ENCODE measurements at places on chromosomes 13 and 19.
A peak's percentile ranks its signal among the peaks of the same experiment; 100 is the strongest.

DNA sequence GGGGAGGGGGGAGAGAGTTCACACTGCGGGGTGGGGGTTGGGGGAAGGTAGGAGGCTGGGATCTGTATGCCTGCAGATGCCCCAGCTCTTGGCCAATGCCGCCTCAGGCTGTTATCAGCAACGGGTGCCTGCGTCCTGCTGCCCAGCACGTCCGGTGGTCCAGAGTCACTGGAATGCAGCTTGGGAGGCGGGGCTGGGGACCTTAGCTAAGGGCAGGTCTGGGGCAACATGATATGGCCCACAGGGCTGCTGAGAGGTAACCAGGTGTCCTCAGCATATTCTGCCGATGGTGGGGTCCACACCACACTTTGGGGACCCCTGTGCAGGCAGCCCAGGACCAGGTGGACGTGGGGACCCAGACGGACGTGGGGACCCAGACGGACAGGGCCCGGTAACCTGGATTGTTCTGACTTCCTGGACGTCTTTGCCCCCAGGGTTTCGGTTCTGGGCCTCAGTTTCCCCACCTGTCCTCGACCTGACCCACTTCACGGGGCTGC is 668 bp upstream of the ARHGAP45 start:
- DNase-seq, result no peak

DNA sequence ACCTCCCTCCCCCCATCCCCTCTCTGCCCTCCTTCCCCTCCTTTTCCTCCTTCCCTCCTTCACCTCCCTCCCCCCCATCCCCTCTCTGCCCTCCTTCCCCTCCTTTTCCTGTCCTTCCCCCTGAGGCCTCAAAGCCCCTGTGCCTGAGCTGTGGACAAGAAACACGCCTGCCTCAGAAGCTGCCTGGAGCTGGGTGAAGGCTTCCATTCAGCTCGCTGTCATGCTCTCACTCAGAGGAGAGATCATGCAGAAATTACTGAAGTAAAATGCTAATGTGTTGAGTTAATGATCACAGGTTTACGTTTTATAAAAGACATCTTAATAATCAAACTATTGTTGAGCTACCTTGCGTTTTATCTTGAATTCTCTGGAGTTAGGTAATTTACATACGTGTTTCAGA is 114.5 kb downstream of the ATP11A start:
- DNase-seq, result no peak

DNA sequence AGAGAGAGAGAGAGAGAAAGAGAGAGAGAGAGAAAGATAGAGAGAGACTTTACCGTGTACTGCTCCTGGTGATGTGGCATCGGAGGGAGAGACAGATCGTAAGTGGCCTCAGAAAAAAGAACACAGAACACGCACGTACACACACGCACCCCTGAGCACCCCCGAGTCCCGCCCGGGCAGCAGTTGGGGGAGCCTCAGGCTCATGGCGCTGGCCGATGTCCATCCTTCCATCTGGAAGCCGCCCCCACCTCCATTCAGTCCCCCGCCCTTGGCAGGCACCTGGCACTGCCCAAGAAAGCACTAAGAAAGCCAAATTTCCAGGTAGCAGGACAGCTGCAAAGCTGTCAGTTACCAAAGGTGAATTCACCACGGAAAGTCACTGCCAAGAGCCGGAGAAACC is 116.9 kb downstream of the IER2 start:
- no peak for DNase-seq

DNA sequence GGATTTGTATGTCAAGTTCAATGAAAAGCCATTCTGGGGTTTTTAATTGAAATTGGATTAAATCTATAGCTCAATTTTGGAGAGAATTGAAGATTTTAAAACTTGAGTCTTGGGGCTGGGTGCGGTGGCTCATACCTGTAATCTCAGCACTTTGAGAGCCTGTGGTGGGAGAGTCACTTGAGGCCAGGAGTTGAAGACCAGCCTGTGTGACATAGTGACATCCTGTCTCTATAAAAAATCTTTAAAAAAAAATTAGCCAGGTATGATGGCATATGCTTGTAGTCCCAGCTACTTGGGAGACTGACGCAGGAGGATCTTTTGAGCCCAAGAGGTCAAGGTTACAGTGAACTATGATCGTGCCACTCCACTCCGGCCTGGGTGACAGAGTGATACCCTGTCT is 41.2 kb downstream of the VAV1 start:
- peak; percentile 33 for DNase-seq

GRCh38 chr19:33595783-33596182 is 26.0 kb upstream of the CHST8 start:
- no peak for DNase-seq

Data from activated CD4-positive, alpha-beta T cell treated with anti-CD3 and anti-CD28 coated beads, Interleukin-10, Interleukin-2, amounts not matched to agents 100 ng/mL and 50 ng/mL, durations not matched to agents 16 hours and 8 hours (primary cell).